ENCODE measurements at places on chromosomes 3 and 15.

GRCh38 chr3:156024904-156025533, 95.4 kb upstream of the KCNAB1 start:
- DNase-seq: no peak

DNA sequence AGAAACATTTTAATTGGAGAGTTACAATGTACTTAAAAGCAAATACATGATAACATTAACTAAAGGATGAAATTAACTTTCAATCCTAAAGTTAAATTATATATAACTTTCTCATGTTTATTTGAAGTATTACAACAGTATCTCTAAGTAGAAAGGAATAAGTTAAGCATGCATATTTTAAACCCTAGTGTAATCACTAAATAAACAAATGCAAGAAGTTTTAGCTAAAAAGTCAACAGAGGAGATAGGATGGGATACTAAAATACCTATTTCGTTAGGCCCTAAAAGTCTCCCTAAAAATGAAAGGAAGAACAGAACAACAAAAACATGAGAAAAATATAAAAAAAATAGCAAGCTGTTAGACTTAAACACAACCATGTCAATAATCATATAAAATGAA, 361.3 kb upstream of the THBS1 start:
- DNase-seq: no peak

DNA sequence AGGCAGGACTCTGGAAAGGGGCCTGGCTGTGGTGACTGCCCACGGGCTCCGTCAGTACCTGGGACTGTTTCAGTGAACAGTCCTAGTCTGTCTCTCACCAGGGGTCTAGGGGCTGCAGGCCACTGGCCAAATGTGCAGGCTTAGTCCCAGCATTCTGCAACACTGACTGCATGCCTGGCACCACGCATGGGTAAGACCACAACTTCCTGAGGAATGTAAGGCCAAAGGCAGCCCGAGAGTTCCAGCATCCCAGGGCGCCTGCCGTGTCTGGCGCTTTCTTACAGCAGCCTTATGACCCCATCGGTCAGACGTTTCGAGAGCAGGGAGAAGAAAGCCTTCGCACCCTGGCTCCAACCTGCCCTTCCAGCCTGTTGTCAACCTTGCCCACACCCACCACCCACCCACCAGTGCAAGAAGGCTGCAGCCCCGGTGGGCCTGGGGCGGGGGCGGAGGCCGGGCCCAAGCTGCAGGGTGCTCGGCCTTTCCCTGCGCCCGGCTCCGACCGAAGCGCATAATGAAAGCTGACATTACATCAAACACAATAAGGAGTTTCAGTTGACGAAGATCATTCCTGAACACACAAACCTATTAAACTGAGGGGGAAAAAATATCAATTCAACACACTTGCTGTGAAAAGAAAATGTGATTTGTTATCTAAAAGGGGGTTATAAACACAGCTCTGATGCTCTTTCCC, 29.5 kb upstream of the TMEM115 start:
- no peak for DNase-seq

DNA sequence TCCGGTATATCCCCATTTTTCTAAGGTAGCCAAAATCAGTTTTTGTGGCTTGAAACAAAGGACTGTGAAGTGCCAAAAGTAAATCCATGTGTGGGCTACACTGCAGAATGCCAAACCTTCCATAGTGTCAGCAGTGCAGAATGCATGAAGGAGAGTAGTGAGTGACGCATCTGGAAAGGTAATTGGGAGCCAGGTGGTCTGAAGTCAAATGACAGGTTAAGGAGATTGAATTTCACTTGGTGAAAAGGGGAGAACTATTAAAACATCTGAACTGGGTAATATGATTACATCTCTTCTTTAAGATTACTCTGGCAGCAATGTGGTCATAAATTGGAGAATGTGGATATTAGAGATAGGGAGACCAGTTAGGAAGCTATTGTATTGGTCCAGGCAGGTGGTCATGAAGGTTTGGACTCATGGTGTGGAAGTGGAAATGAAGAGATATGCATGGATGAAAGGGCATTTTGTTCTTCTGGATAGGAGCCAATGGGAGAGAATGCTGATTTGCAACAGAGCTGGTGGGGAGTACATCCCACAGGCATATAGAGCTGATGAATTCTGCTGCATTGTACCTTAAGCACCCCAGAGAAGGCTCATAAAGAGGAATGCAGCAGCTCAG, 118.2 kb downstream of the ECT2 start:
- DNase-seq: no peak

DNA sequence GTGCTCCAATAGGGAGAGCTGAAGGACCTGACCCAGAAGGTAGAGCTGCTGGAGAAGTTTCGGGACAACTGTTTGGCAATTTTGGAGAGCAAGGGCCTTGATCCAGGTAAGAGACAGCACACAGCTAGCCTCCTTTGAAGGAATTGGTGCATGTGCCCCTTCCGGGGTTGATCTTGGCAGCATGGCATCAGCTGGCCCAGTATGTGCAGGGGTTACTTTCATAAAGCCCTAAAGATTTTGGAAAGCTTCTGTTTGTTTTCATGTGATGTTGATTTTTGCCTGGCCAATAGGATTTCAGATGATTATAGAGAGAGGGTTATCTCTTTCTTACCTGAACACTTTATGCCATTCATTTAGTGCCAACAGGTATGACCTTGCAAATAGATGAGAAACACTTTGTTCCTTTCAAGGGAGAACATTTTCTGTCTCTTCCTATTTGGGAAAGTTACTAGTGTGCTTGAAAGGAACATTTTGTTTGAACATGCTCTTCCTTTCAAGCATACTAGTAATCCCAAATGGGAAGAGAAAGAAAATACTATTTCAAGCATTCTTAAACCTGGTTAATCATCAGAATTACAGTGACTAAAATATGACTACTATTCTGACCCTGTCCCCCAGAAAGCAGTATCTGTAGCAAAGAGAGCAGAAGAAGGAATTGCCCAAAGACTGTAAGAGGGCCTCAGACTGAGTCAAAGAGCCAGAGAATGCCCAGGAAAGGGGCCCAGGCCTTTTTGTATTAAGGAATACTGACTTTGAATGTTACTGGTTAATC, 7.5 kb downstream of the KNSTRN start:
- no peak for DNase-seq

- DNase-seq: no peak
Observed at GRCh38 chr15:29115093-29115991, 154.3 kb downstream of the NSMCE3 start.

- DNase-seq: no peak
Observed at GRCh38 chr3:193134856-193135255, 106.2 kb upstream of the PLAAT1 start.

GRCh38 chr15:34584330-34584668, 848 bp upstream of the GOLGA8B start:
- no peak for DNase-seq

- DNase-seq: no peak
Observed at GRCh38 chr3:196604548-196604947, 34.9 kb upstream of the NRROS start.

GRCh38 chr3:98812851-98813374, 49.8 kb downstream of the ST3GAL6 start:
- DNase-seq: no peak

GRCh38 chr3:9351709-9352126, 11.1 kb upstream of the THUMPD3 start:
- no peak for DNase-seq

GRCh38 chr3:126135406-126136076, 44.8 kb downstream of the ALDH1L1 start:
- DNase-seq: no peak

DNA sequence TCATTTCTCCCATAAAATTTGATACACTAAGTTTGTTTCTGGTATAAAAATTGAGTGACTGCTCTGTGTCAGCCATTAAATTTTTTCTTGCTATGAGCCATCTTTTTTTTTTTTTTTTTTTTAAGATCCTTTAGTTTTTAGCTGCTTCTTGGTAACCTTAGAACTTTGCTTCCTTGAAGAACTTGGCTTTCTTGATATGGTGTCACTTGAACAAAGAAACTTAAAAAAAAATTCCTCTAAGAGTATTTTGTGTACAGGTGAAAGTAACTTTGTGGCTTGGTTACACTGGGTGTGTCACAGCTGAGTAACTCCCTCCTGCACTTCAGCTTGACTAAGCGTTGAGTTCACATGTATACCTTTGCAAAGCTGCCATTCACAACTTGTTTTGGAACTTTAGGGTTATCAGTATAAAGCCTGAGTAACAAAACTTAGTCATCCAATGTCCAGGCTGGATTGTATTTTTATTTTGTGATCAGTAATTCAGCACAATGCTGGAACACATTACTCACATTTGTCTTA, 6.5 kb downstream of the CHD2 start:
- DNase-seq: peak; percentile 62

- no peak for DNase-seq
Observed at GRCh38 chr15:33125894-33126537, 68.5 kb downstream of the FMN1 start.

DNA sequence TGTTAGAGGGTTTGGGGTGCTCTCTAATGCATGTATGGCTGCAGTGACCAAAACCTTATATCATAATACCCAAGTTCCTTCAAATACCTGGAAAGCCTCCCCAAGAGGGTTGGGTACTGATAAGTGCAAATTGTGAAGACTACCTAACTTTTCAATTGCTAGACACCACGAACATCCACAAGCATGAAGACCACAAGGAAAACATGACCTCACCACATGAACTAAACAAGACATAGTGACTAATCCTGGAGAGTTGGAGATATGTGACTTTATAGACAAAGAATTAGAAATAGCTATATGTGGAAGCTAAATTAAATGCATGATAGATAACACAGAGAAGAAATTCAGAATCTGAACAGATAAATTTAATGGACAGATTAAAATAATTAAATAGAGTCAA, 23.9 kb upstream of the AADACL2 start:
- DNase-seq: no peak

- no peak for DNase-seq
Observed at GRCh38 chr3:34150992-34151391, 352.6 kb downstream of the PDCD6IP start.

- no peak for DNase-seq
Observed at GRCh38 chr3:41219424-41219823, 20.1 kb downstream of the CTNNB1 start.

DNA sequence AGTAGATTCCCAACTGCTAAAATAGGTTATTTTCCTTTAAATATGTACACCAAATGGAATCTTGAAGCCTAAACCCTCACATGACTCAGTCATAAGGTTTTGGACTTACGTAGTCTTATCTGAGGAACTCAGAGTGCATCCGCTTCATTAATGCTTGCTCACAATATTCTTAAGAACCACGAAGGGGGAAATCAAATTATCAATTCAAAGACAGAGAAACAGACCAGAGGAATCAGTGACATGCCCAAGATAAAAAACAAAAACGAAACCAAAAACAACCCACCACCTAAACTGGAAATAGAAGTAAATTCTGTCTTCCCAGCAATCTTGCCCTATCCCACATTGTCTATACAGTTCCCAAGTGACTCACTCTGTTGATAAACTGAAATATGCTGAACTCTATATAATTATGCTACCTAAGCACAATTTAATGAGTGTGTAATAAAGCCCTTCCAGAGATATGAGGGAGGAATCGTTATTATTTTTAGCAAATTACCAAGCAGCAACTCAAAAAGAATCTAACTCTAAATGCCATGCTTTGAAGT, 135.4 kb upstream of the CBLB start:
- DNase-seq: peak; percentile 2

DNA sequence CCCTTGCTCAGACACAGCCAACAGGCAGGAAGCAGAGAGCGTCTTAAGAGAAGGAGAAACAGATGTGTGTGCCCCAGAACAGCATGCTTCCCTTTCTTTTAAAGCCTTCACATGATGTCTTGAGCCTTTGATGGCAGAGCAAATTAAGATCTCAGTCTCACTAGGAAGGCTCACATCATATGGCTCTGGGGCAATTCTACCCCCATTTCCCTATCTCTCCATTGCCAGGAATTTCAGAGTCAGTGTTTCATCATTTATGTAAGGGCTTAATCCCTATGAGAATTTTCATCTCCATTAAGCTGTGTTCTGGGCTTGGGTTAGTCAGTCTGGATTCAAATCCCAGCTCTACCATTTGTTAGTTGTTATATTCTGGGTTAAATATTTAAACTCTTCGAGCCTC, 41.4 kb upstream of the GLCE start:
- no peak for DNase-seq

DNA sequence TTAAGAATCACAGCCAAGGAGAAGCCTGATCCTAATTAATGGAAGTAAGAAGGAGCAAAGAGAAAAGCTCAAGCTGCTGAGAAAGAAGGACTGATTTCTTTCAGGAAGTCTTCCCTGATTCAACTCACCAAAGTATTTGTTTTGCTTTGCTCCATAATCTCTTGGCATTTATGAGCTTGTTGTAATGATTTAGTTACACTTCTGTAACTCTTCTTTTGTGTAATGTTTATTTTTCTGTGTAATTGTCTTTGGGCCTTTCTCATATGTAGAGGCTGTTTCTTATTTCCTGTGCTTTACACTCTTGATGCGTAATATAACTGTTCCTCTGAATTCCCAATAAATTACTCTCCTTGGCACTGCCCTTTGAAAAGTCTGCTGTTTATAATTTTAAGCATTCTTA, 80.0 kb downstream of the COL6A5 start:
- DNase-seq: peak; percentile 16

GRCh38 chr3:20321391-20322047, 135.5 kb upstream of the SGO1 start:
- no peak for DNase-seq

GRCh38 chr3:29610781-29611180, 329.9 kb downstream of the RBMS3 start:
- DNase-seq: no peak

- no peak for DNase-seq
Observed at GRCh38 chr15:64187396-64188191, 24.8 kb upstream of the PPIB start.

DNA sequence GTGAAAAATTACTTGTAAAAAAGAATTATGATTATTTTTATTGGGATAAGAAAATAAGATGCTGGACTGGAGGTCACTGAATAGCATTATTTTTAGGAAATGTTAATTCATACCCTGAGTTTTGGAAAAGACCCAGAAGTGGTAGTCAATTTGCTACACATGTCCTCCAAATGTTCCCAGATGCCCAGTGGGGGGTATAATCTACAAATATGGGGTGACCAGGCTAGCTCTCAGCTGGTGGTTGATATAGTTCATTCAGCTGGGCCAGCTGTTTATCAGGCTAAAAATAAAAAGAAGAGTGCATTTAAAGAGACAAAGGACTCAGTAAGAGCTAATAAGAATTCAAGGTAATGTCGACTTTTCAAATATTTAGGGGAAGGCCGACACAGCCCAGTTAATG, 402.0 kb upstream of the GOLIM4 start:
- DNase-seq: no peak

DNA sequence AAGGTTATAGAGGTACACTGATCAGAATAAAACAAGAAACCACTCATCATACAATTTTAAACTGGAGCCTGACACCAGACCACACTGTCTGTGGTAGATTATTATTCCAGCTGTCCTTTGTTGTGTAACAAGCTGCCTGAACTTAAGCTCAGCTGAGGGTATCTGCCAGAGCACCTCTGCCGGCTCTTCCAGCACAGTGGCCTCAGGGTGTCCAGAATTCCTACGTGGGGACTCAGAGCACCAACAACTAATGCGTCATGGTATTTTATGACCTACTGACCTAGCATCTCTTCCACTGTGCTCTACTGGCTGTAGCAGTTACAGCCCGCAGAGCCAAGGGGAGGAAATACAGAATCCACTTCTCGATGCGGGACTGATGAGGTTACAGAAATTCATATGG, 15.6 kb upstream of the RAF1 start:
- DNase-seq: peak; percentile 48

GRCh38 chr3:176401211-176401610, 796.1 kb downstream of the TBL1XR1 start:
- DNase-seq: no peak
